ENCODE measurements at places on chromosomes 7 and 10. TPM values are rescaled to one million over a fixed set of nuclear protein-coding genes. Genes with fewer than 3 reads are reported as not detected.
A peak's percentile ranks its signal among the peaks of the same experiment; 100 is the strongest.

GRCh38 chr7:35258868-35259522 is 5.1 kb upstream of the TBX20 start:
- peaks cover 47% of the 10 kb centered on the region for H3K27me3 ChIP-seq
- H3K4me3 ChIP-seq = no peak overlapping the region
- no peaks in the 10 kb centered on the region for H3K4me1 ChIP-seq
- H3K27ac ChIP-seq = no peak overlapping the region
- DNase-seq = no peak

DNA sequence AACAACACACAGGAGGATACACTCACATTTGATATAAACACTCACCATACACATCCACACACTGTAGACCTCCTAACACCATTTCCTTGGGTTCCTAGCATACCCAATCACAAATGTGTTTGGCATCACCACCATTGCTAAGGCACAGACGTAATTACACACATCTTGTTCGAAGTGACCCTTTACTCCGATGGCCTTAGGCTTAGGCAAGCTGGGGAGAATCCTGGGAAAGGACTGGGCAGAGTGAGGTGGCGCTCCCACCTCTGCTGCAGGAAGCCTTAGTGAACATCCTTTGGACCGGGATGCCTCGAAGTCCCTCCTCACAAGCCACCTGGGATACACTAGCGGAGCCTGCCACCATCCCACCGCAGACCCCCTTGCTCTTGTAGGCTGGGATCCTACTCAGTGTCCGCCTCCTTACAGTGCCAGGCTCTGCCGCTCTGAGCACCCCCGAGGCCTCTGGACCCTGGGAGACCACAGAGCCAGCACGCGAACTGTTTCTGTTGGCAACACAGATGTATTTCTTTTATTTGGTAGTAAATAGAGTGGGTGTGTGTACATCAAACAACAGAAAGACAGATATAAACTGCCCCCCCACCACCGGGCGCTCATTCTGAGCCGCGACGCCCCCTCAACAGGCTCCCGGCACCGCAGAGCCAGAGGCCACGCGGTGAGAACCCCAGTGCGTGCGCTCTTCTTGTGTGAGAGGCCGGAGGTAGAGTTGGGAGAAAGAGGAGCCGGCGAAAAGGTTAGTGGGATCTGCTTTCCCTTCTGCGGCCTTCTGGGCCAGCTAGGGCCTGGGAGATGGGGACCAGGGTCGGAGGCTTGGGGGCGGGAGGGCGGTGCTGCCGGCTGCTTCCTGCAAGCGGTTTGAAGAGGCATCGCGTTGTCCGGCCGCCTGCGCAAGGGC is 5.9 kb upstream of the HMX2 start:
- no peak overlapping the region for H3K27ac ChIP-seq
- H3K4me1 ChIP-seq = peaks cover 6% of the 10 kb centered on the region
- H3K36me3 ChIP-seq = no peaks in the 10 kb centered on the region
- peaks cover 52% of the 10 kb centered on the region for H3K27me3 ChIP-seq
- H3K4me3 ChIP-seq = no peak overlapping the region

DNA sequence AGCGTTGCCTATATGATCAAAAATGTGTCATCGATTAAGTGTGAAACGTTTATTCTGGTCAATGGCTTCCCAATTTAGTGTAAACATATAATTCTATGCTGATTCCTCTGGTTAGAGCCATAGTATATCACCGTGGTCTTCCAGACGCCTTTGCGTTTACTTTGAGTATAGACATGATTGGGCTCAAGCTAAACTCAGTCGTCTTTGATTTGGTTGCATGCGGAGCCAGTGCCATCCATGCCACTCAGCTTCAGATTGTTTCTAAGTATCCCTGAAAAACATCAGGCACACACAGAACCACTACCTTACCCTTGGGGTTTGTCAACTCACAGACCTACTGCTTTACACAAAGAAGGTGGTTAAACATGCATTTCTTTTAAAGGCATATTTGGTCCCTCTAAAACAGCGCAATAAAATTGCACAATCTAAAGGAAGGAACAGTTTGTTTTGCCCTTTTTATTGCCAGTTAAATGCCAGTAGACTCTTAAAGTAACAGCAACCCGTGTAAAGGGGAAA is 273.6 kb upstream of the KLF6 start:
- no peaks in the 10 kb centered on the region for H3K36me3 ChIP-seq
- H3K27ac ChIP-seq = peak overlapping the region; percentile 60
- DNase-seq = peak; percentile 55
- H3K27me3 ChIP-seq = no peaks in the 10 kb centered on the region
- H3K4me3 ChIP-seq = no peak overlapping the region
- peaks cover 17% of the 10 kb centered on the region for H3K4me1 ChIP-seq

DNA sequence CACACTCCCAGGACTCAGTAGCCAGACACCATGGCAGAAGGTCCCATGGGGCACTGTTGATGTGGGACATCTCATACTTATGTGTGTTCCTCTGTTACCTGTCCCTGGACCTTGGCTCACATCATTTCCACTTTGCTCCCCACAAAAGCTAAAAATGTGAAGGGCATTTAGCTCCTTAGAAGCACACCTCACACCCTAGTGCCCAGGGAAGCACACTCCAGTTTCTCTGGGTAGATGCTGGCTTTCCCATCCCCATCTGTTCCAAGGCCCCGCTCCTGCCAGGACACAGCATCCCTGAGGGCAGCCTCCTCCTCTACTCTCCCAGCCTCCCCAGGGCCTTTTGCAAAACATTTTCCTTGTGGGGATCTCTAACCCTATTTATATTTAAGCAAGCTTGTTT is 572.4 kb upstream of the MGMT start:
- no peaks in the 10 kb centered on the region for H3K4me1 ChIP-seq
- H3K27me3 ChIP-seq = no peaks in the 10 kb centered on the region
- no peak overlapping the region for H3K27ac ChIP-seq

GRCh38 chr10:16259726-16260125 is 177.1 kb upstream of the PTER start:
- H3K4me3 ChIP-seq = no peak overlapping the region
- H3K27ac ChIP-seq = no peak overlapping the region
- no peaks in the 10 kb centered on the region for H3K4me1 ChIP-seq
- H3K36me3 ChIP-seq = no peaks in the 10 kb centered on the region
- H3K27me3 ChIP-seq = no peaks in the 10 kb centered on the region
- DNase-seq = no peak

DNA sequence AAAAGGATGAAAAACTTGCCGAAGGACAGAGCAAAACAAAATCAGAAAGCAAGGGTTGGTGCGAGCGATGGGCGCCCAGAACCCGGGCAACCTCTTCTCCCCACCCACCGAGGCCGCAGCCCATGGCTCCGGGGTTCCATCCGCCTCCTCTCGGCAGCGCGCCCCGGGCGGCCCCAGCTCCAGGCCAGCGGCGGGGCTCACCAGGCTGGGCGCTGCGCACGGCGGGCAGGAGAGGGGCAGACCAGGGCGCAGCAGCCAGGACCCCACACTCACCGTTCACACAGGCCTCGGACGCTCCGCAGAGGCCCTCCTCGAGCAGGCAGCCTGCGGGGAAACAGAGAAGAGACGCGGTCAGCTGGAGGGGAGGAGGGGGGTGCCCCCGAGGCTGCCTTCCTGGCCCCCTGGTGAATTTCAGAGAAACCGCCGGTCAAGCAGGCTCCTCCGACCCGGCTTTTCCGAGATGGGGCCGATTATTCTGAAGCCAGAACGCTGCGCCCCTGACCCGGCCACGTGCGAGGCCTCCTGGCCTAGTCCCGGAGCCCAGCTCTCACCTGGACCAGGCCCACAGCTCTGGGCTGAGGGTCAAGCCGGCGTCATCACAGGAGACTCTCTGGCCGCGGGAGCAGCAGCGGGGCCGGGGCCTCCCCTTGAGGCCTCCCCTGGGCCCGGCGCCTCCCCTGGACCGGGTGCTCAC is 98.0 kb downstream of the PTPRN2 start:
- H3K4me1 ChIP-seq = no peaks in the 10 kb centered on the region
- H3K27ac ChIP-seq = no peak overlapping the region
- no peaks in the 10 kb centered on the region for H3K36me3 ChIP-seq
- no peak overlapping the region for H3K4me3 ChIP-seq
- no peak for DNase-seq

DNA sequence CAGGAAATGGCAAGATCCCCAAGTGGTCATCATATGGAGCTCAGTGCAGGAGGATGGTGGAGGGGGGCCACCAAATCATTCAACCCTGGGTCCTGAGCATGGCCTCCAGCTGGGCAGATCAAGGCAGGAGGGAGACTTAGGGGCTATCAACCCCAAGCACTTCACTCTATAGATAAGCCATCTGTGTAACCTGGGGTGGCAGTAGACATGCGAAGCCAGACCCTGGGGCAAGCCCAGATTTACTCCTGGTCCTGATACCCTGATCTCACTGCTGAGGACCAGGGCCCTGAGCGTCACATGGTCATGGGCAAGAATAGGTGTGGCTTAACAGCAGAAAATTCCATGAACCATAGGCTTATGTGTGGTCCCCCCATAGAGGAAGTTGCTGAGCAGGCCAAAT is 173.0 kb upstream of the ADCY1 start:
- H3K27me3 ChIP-seq = no peaks in the 10 kb centered on the region
- H3K4me3 ChIP-seq = no peak overlapping the region
- peaks cover 32% of the 10 kb centered on the region for H3K4me1 ChIP-seq
- no peak overlapping the region for H3K27ac ChIP-seq

DNA sequence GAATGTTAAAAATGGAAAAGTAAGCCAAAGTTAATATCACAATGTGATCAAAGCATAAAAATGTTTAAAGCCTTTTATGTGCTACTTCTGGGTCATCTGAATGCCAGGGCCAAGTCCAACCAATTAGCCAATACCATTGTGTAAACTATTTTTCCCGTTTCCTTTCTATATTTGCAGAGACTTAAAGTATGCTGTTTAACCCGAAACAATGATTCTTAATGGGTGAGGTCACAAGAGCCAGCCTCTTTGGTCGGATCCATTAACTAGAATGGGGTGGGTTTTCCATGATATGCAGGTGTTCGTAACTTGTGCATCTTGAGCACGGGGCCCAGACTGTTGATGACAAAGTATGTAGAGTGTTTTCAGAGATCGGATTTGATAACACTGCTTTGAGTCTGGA is 111.3 kb upstream of the IGFBP3 start:
- H3K4me1 ChIP-seq = peaks cover 37% of the 10 kb centered on the region
- no peaks in the 10 kb centered on the region for H3K27me3 ChIP-seq
- peak overlapping the region; percentile 95 for H3K27ac ChIP-seq

GRCh38 chr7:17448479-17449423 is 150.3 kb downstream of the AHR start:
- peak overlapping the region; percentile 48 for H3K27ac ChIP-seq
- peaks cover 21% of the 10 kb centered on the region for H3K4me1 ChIP-seq

- H3K27ac ChIP-seq = no peak overlapping the region
- no peaks in the 10 kb centered on the region for H3K27me3 ChIP-seq
- no peak for DNase-seq
- no peak overlapping the region for H3K4me3 ChIP-seq
Measured at GRCh38 chr10:12459340-12459739, 110.0 kb downstream of the CAMK1D start.

GRCh38 chr10:59012839-59013238 is 163.6 kb upstream of the PHYHIPL start:
- DNase-seq = no peak
- H3K27me3 ChIP-seq = peaks cover 54% of the 10 kb centered on the region
- no peak overlapping the region for H3K27ac ChIP-seq
- H3K4me3 ChIP-seq = no peak overlapping the region
- H3K36me3 ChIP-seq = no peaks in the 10 kb centered on the region

- H3K4me3 ChIP-seq = no peak overlapping the region
- no peak overlapping the region for H3K27ac ChIP-seq
- peaks cover 72% of the 10 kb centered on the region for H3K36me3 ChIP-seq
- H3K4me1 ChIP-seq = peaks cover 42% of the 10 kb centered on the region
Measured at GRCh38 chr7:116769546-116769945, 92.8 kb upstream of the CAPZA2 start.

- no peak overlapping the region for H3K4me3 ChIP-seq
- DNase-seq = no peak
- no peaks in the 10 kb centered on the region for H3K36me3 ChIP-seq
- no peaks in the 10 kb centered on the region for H3K4me1 ChIP-seq
- no peaks in the 10 kb centered on the region for H3K27me3 ChIP-seq
Measured at GRCh38 chr7:136189506-136189998, 212.4 kb upstream of the MTPN start.

DNA sequence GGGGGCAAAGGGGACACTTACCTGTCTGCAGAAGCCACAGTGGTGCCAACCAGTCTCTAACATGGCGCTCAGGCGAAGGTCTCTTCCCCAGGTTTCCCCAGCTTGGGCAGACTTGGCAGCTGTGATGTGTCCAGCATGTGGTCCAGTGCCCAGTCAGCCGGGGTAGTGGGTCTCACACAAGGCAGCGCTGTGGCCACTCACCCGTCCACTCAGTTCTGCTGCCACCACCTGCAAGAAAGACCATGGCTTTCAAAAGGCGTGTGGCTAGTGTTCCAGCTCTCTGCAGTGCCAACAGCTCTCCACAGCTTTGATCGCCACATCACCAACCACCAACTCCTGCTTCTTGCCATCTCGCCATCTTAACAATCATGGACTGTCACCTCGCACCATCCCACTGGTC is 259.6 kb downstream of the USP6NL start:
- H3K27ac ChIP-seq = no peak overlapping the region
- no peaks in the 10 kb centered on the region for H3K4me1 ChIP-seq
- no peaks in the 10 kb centered on the region for H3K27me3 ChIP-seq
- no peaks in the 10 kb centered on the region for H3K36me3 ChIP-seq

GRCh38 chr7:9680713-9681112 is 1247.3 kb downstream of the NXPH1 start:
- H3K36me3 ChIP-seq = no peaks in the 10 kb centered on the region
- no peaks in the 10 kb centered on the region for H3K27me3 ChIP-seq
- no peak overlapping the region for H3K4me3 ChIP-seq
- no peak overlapping the region for H3K27ac ChIP-seq
- DNase-seq = no peak

Gene CFAP58
- total RNA-seq = 0.26 TPM

Gene CDHR3
- 9.8 TPM for total RNA-seq

Gene STAMBPL1
- 19.5 TPM for total RNA-seq

Gene GDF10
- not detected for total RNA-seq

Gene ZNF273
- total RNA-seq = 5.7 TPM

Gene HTR5A
- total RNA-seq = not detected

Gene MLXIPL
- total RNA-seq = 6.9 TPM

Gene OR2A1
- total RNA-seq = not detected

Gene NANOS1
- total RNA-seq = 5.4 TPM
